ENCODE measurements at places on chromosomes 5 and 9.

- DNase-seq: no peak
These were observed 55.1 kb downstream of the WHRN start for GRCh38 chr9:114450181-114450580.

DNA sequence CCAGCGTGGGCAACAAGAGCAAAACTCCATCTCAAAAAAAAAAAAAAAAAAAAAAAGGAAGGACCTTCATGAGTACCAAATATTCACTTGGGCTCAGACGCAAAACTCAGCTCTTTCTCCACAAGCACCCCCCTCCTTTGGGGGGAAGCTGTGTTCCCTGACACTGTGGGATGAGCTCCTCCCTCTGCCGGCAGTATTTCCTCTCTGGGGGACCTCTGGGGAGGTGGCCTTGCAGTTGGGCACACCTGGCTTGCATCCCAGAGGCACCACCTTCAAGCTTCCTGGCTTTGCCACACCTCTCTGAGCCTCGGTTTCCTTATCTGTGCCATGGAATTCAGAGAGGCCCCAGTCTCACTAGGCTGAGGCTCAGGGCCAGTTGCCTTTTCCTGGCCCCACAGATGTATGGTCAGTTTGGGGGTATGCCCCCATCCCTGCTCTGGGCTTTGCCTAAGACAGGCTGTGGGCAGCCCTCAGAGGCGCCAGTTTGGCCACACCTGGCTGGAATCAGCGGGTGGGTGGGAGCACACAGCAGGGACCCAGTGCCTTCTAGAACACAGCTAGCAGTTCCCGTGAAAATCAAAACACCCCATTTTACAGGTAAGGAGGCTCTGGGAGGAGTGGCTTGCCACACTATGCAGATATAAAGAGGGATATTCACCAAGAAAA, 157.5 kb upstream of the IER5L start:
- DNase-seq: no peak

DNA sequence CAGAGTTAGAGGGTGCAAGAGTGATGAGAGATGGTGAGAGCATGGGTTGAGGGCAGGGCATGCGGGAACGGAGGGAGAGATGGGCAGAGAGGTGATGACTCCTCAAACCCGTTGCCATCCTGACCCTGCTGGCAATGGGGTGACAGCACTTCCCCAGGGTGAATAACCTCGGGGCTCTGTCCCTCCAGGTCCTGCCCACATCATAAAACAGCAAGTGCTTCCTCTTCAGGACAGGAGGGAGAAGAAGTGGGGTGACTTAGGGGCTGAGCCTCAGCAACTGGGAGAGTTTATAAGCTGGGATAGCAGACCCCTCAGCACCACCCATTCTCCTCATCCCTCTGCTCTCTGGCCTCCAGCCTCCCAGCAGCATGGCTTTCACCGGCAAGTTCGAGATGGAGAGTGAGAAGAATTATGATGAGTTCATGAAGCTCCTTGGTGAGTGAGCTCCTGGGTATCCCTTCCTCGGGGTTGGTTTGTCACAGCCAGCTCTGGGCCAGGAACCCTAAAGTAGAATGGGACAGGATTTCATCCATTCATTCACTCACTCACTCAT, at the start of gene FABP6:
FABP6 (plus strand) TSS at position 317 of the 553 bp plus-strand sequence; CDS start at position 369, 52 bp downstream.
- DNase-seq: no peak

- DNase-seq: no peak
These were observed 396.9 kb downstream of the PDE4D start for GRCh38 chr5:59496524-59497134.

DNA sequence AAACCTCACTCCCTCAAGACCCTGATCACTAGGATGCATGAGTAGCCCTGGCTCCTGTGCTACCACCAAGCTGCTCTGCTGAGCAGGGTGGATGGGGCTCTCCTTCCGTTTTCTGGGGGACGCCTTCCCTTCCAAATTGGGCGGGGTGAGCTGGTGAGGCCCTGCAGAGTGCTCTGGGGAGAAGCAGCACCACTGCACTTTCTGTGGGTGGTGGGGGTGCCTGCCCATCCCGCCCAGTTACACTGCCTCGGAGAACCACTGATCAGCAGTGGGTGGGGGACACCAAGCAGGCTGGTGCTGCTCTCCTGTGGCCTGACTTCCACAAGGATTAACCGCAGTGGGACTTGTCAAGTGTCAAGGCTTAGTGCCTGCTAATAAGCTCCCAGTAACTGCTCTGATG, 19.0 kb downstream of the GFPT2 start:
- no peak for DNase-seq

DNA sequence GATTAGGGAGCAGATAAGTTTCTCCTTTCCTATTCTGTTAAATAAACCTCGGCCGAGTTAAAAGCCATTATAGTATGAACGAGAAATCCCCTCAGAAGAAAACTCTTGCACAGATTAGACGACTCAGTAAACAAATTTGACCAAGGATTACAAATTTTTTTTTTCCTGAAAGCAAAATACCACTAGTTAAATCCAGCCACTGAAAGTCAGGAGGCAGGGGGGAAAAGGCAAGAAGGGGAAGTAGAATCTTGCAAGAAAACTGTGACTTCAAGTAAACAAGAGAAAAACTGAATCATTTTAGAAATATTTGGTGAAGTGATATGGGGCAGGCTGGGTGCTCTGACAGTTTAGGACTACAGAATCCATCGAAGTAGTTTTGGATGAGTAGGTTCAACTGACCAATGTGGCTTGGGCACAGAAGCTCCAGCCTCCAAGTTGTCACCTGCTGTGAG, 251.0 kb downstream of the DENND1A start:
- no peak for DNase-seq

DNA sequence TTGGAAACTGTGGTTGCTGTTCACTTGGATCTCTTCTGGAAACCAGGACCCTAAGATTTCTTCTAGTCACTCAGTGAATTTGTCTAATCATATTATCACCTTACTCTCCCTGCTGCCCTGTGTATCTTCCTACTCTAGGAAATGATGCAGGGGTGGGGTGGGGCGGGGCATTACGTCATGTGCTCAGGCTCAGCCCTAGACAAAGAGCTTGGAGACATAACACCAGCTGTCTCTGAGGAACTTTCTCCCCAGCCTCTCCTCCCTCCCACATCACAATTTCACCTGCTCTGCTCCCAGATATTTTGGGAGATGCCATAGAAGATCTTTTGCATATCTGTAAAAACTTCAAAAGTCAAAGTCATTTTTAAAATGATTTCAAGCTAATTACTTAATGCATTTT, 470.4 kb downstream of the ZSWIM6 start:
- DNase-seq: no peak

Data from activated T-cell treated with anti-CD3 and anti-CD28 coated beads for 1 hour (primary cell).